Activated CD4-positive, alpha-beta T cell treated with anti-CD3 and anti-CD28 coated beads, Interleukin-10, Interleukin-2, amounts not matched to agents 100 ng/mL and 50 ng/mL, durations not matched to agents 16 hours and 8 hours (primary cell): ENCODE measurements at places on chromosomes 4 and X.

DNA sequence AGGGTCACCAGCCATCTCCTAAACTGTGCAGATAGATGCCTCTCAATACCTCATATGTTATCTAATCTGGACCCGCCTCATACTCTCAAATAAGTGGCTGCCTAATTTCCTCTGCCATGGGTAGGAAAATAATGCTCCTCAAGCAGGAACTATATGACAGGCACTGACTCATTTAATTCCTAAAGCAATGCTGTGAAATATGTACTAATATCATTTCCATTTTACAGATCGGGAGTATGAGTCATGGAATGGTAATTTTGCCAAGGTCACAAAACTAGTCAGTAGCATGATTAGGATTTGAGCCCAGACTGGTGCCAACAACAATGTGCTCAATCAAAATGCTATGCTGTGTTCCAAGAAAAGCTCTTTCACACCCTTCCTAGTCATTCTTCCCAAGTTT is 3.0 kb upstream of the NXT2 start:
- DNase-seq, result peak; percentile 28

- DNase-seq, result no peak
Measured at GRCh38 chr4:155062948-155063347, 145.5 kb upstream of the NPY2R start.

- no peak for DNase-seq
Measured at GRCh38 chr4:38823766-38824165, 19.2 kb upstream of the TLR1 start.

DNA sequence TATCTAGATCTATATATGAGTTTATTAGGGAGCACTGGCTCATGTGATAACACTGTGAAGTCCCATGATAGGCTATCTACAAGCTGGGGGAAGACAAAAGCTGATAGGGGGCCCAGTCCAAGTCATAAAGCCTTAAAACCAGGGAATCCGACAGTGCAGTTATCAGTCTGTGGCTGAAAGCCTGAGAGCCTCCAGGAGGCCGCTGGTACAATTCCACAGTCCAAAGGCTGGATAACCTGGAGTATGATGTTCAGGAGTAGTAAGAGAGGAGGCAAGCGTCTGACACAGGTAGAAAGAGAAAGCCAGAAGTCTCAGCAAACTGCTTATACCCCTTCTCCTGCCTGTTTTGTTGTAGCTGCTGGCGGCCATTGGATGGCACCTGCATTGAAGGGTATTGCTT is 177.6 kb upstream of the SPRY1 start:
- no peak for DNase-seq

DNA sequence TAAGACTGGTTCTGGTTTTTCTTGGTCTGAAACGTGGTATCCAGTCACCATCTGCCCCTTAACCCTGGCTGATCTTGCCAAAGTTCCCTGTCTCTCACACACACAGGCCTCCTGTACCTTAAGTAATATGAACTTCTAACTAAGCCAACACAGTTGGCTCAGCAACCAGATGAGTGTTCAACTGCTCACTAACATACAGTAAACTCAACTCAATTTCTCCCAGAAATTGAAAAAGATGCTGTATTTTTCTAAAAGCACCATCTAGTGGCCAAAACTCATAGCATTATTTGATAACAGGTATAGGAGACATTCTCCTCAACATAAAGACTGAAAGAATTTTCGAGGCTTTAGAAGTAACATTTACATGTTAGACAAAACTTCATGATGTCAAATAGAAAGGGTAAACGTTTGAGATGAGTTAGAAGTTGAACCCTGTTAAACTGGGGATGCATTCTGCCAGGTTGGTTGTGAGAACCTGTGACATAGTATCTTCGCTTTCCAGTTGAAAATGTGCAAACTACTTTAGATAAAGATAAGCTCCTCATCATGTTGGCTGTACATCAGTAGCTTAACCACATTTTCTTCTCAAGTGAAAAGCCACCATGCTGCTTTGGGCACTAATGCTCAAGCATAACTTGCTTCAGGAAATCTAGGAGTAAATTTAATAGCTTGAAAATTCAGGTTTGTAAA is 31.2 kb downstream of the CCNI start:
- DNase-seq, result peak; percentile 48

GRCh38 chrX:137426695-137427425 is 139.1 kb upstream of the ZIC3 start:
- no peak for DNase-seq

GRCh38 chr4:87937523-87937922 is 38.0 kb upstream of the SPP1 start:
- no peak for DNase-seq

DNA sequence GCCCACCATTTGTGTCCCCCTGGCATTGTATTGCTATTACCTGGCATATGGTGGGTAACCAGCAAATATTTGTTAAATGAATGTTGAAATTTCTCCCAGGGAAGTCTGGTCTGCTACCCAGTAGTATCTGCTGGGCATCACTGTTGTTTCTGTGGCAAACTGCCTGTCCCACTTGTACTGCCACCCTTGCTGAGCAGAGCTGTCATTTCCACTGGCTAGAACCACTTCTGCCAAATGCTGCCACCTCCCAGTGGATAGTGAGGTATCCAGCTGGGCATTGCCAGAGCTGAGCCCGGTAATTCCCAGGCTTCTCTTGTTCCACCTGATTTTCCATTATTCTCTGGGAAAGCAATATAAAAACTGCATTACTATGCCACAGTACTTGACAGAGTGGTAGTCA is 186.7 kb upstream of the NOCT start:
- DNase-seq, result no peak

GRCh38 chr4:165548702-165549101 is 169.9 kb downstream of the CPE start:
- no peak for DNase-seq

GRCh38 chrX:153592966-153593688 is 5.8 kb downstream of the CCNQ start:
- no peak for DNase-seq

DNA sequence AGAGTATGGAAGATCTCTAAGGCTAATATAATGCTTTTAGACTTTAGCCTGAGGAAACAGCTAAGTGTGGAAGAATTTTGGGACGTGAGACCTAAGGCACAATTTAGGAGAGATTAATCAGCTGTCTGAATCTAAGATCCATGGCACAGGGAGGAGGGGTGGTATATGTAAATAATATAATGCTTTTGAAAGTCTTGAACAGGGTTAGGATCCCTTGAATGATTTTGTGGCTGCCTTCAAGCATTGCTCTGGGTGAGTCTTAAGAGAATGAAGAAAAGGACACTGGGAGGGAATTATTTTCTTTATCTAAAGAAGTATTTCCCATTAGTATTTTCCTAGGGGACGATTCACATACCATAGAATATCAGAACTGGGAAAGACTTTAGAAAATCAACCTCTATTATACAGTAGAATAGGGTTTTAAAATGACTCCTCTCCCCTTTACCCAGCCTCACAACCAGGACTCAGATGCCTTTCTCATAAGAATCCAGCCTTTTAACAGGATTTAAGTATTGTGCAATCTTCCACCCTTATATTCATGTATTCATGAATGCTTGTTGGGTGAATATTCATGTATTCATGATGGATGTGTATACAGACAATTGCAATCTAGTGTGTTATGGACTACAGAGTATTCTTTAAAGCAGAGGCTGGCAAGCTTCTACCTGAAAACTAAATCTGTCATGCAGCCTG is 664.2 kb upstream of the CPEB2 start:
- no peak for DNase-seq

GRCh38 chr4:102390438-102390837 is 45.2 kb upstream of the SLC39A8 start:
- peak; percentile 75 for DNase-seq

GRCh38 chrX:6898371-6898770 is 249.1 kb upstream of the STS start:
- DNase-seq, result no peak

DNA sequence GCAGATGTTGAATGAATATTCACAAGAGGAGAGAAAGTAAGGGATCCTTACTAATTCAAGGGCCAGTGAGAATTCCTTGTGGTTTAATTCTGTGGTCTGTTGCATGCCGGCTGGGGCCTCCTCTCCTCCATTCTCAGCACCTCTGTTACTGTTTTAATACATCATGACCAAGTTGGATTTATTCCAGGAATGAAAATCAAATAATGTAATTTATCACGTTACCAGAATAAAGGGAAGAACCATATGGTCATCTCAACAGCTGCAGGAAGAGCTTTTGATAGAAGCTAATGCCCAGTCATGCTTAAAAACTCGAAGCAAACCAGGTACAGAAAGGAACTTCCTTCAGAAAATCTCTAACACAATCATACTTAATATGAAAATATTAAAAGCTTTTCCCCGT is 54.1 kb downstream of the GRK4 start:
- DNase-seq, result no peak

- no peak for DNase-seq
Measured at GRCh38 chr4:2284934-2285612, 23.2 kb upstream of the MXD4 start.

DNA sequence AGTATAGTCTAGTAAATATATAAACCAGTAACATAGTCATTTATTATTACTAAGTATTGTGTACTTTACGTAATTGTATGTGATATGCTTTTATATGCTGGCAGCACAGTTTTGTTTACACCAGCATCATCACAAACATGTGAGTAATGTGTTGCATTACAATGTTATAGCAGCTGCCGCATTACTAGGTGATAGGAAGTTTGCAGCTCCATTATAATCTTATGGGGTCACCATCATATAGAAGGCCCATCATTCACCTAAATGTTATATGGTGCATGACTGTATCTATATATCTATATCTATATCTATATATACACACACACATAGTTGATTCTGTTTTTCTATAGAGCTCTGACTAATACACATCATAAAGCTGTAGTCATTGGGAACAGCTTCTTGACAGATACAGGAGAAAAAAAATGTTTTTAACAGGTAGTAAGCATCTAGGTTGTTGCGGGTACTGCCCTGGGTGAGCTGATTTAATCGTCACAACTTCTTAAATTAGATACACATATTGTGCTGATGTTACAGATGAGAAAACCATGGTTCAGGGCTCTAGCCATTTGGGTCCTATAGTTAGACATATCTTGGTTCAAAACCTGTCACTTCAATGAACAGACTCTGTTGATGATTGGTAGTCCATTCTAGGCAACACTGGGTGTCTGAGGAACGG is 77.9 kb downstream of the CLNK start:
- no peak for DNase-seq

DNA sequence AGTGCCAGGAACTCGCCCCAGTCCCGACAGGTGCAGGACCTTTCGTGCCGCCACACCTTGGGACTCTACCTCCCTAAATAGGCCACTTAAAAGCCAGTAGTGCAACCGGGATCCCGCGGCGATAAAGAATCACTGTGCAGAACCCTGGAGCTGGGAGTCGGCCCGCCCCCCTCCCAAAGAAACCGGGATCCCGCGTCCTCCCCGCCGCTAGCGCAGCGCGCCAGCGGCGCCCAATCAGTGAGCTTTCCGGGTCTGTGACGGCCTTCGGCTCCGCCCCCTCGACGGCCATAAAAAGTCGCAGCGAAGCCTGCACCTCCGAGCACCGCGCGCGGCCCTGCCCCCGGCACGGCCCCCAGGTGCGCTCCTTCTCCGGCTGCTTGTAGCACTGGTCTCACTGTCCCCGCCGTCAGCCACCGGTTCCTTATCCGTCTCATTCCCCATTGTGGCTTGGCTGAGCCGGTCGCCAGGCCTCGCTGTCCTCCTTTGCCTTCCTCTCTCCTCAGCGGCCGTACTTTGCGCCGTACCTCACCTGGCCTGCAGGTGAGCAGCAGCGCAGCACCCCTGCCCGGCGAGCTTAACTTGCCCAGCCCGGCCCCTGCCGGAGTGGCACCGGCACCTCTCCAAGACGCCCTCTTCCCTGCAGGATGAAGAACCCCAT is at the start of gene LRAT:
Gene LRAT, plus strand, starts transcription at position 318 of the 658 bp plus-strand sequence. Its CDS starts 327 bp downstream, at position 645.
- peak; percentile 39 for DNase-seq

DNA sequence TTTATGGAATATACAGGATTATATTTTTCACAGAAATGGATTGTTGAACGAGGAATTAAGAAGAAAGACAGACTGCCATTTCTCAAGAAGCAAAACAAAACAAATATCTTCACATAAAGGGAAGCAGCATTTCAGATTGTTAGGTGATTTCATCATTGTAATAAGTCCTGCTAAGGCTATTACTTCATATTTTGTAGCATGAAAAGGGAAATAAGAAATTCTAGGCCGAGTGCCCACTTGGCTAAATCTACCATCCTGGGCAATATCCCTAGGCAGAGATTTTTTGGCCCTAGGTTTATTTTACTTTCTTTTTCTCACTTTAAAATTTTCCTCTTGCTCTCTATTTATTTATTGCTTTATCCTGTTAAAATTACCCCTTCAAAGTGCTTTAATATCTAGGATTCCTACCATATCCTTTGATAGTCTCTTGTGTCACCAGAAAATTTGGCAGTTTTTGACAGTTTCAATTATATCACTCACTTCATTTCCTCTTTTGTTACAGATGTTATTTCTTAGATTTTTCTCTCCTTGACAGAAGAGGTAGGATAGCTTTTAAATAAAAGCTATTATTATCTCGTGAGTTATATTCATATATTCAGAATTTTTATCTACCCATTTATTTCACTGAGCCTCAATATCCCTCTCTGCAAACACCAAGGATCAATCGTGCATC is 142.3 kb downstream of the PDGFC start:
- no peak for DNase-seq

- no peak for DNase-seq
Measured at GRCh38 chr4:185508181-185508580, 27.1 kb downstream of the PDLIM3 start.

GRCh38 chr4:45172636-45173035 is 446.3 kb upstream of the GNPDA2 start:
- no peak for DNase-seq

DNA sequence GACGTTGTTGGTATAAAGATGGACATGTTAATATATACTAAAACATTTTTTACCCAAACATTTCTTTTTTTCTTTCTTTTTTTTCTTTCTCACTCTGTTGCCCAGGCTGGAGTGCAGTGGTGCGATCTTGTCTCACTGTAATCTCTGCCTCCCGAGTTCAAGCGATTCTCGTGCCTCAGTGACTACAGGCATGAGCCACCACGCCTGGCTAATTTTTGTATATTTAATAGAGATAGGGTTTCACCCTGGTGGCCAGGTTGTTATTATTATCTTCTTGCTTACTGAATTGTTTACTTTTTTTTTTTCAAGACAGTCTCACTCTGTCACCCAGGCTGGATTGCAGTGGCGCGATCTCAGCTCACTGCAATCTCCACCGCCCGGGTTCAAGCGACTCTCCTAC is 68.8 kb downstream of the HOPX start:
- no peak for DNase-seq

DNA sequence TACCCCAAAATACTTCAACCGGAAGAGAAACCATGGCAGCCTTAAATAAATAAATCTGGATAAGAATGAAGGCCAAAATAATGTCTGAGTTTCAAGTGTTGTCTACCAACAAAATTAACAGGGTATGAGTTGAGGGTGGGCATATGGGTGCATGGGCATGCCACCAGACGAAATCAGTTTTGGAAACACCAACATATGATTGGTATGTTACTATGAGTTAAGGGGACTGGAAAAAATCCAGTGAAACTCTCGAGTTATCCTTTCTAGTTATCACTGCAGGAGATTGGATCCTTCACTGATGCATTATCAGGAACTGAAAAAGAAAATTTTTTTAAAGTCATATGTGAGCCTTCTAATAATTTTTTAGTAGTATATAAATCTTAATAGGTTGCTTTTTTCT is 32.4 kb downstream of the NOCT start:
- DNase-seq, result no peak

- DNase-seq, result peak; percentile 11
Measured at GRCh38 chrX:37813570-37813969, 33.7 kb downstream of the CYBB start.

- no peak for DNase-seq
Measured at GRCh38 chrX:152893980-152894610, 3.8 kb upstream of the ZNF185 start.

GRCh38 chrX:118066867-118067515 is 49.6 kb downstream of the KLHL13 start:
- DNase-seq, result no peak

- DNase-seq, result peak; percentile 19
Measured at GRCh38 chrX:25013632-25014365, 2.0 kb downstream of the ARX start.
